NCI-H2029 (cell line): ENCODE measurements at places on chromosomes 3 and 15.

GRCh38 chr15:26660241-26660640 is 112.6 kb downstream of the GABRB3 start:
- peak; percentile 12 for DNase-seq

GRCh38 chr3:15756505-15756904 is 41.3 kb downstream of the ANKRD28 start:
- DNase-seq = no peak

- DNase-seq = no peak
Observed at GRCh38 chr3:14803981-14804834, 14.6 kb upstream of the FGD5 start.

DNA sequence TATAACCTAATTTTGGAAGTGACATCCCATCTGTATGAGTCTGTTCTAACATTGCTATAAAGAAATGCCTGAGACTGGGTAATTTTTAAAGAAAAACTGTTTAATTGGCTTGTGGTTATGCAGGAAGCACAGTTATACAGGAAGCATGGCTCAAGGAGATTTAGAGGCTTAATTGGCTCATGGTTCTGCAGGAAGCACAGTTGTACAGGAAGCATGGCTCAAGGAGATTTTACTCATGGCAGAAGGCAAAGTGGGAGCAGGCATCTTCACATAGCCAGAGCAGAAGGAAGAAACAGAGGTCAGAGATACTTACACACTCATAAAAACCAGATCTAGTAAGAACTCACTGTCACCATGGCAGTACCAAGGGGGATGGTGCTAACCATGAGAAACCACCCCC is 193.1 kb upstream of the ADAMTS9 start:
- no peak for DNase-seq

GRCh38 chr3:65951836-65952505 is 86.7 kb downstream of the MAGI1 start:
- no peak for DNase-seq

GRCh38 chr3:114405202-114405990 is 111.6 kb downstream of the TIGIT start:
- no peak for DNase-seq

DNA sequence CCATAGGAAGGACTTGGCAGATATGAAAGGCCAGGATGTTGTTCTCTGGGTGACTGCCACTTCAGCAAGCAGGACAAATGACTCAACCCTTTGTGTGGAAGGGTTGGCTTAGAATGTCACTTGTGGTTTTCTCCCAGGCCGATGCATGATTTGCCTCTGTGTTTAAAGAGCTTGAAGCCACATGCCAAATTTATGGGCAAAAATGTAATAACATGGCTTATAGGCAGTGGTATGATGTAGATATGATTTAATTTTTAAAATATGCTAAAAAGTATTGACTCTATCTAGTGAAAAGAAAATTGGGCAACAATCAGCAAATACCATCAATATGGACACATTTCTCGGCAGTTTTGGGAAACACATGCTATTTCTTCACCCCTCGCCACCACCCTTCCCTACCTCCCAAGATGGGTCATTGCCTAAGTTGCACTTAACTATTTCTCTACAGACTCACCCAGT is 114.6 kb downstream of the CYP19A1 start:
- DNase-seq = peak; percentile 35

DNA sequence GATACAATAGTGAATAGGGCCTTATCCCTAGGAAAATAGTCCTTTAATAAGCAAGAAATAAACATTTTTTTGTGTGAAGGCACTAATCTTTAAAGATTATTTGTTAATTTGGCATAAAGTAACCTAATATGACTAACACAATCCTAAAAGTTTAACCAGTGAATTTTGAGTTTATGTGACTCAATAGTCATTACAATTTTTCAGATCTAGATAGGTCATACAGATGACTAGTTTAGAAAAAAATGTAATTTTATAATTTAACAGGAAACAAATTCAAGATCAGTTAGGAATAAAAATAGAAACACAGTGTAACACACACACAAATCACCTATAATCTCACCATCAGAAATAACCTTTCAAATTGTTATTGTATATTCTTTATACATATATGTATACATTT is 620.7 kb upstream of the ALCAM start:
- DNase-seq = no peak

DNA sequence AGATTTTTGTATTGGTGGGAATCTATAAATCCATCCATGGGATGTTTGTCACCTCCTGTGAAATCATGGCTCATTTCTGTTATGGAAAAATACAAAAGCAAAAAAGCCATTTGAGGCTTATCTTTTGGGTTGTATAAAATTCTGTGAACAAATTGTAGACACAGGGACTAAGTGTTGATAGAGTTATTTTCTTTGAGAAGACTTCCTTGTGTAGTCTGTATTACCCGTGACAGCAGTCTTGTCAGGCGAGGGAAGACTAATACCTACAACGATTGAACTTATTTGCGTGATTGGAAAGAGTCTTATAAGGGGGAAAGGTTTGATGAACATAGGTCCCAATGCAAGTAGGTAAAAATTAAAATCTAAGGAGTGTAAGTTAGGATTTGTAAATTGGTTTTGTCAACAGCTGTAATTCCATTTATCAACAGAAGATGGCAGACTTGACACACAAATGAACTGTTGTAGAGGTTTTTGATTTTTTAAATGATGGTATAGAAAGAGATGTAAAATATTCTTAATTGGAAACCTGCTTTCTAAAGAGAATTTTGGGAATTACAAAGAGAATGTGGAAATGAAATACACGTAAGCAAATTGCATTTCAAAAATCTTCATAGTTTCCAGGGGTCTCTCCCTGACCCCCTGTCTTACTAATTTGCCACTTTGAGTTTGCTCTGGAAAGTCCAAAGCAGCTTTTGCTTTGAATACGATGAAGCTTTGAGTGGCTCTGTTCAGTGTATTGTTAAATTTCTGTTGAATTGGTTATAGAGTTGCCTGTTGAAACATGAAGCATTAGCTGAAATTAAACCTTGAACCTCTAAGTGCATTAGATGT is 33.2 kb downstream of the SLC25A26 start:
- DNase-seq = no peak

GRCh38 chr3:28250999-28251398 is 9.6 kb downstream of the CMC1 start:
- no peak for DNase-seq

DNA sequence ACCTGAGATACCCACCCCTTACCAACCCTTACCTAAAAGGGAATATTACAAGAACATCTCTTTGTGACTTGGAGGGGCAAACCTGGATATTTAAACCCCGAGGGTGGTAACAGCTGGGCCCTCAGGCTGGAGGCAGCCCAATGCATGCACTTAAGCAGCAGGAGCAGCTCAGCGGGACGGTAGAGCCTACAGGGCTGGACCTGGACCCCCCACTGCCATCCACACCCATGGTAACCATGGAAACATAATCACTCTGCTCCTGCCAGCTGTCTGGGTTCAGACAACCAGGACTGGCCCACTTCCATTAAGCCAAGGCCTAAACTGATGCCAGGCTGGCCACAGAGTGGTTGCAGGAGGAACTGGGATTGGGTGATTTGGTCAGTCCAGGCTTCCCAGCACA is 52.8 kb downstream of the ETFA start:
- DNase-seq = no peak

DNA sequence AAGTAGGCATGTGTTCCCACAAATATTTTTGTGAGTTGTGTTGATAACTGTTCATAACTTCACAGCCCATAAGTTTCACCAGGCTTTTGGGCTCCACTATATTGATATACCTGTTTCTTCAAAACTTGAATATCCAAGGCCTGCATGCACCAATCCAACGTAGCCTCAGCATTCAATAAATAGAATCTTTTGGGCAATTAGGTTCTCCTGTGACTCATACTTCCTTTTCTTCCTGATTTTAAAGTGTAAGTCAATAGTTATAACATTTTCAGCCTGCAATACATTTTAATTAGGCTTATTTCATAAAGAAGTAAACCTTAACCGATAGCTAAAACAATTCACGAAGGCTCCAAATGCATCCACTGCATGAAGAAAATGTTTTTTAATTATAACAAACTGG is 97.8 kb upstream of the SPRED1 start:
- DNase-seq = no peak

GRCh38 chr15:27062951-27063350 is 92.0 kb downstream of the GABRG3 start:
- no peak for DNase-seq

GRCh38 chr3:64638981-64639481 is 48.8 kb downstream of the ADAMTS9 start:
- no peak for DNase-seq

- no peak for DNase-seq
Observed at GRCh38 chr3:147799601-147800000, 390.4 kb downstream of the ZIC1 start.

GRCh38 chr15:74593122-74593521 is 22.5 kb upstream of the CLK3 start:
- no peak for DNase-seq

DNA sequence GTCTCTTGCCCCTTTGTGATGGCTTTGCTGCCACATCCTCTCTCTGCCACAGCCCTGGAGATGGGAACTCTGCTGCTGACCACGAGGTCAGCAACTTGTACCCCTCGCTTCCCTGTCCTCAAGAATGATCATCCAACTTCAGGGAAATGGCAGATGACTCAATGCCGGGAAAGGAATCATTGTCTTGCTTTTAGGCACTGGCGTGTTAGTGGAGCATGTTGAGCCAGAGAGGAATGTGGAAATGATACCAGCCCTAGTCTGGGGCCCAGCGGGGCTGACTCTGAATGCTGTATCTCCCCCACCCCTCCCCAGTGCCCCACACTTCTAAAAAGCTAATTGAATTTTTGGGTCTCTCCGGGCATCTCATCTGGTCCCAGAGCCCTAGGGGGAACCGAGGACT is 184.9 kb upstream of the BHLHE40 start:
- DNase-seq = no peak

DNA sequence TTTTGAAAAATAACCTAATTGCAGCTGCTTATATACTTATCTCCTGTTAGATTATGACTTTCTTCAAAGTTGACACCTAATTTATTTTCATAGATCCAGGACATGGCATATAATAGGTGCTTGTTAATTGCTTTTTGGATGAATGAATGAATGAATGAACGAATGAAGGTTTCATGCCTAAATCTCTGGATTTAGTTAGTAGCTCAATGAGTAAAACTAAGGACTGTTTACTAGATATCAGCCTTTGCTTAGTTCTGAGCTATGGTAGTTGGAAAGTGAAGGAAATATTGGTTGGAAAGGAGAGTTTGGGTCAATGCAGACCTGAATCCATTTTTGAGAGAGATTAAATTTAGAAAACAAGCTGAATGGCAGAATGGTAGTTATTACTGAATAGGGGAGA is 160.4 kb upstream of the SGO1 start:
- no peak for DNase-seq

DNA sequence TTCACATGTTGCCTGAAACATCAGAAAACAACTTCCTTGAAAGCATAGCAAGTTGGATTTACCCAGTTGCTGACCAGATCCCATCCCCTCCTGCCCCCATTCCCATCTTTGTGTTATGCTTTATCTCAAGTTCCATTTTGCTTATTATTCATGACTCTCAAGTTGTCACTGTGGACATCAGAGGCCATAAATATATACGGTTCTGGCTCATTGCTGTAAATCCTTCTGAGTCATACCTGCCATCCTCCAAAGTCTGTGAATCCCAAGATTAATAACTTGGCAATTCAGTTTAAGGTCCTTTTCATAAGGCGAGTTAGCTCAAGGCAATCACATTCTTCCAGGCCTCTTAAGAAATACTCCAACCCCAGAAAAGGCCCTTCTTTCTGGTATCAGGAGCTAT is 126.2 kb upstream of the C2CD4B start:
- DNase-seq = no peak

- peak; percentile 85 for DNase-seq
Observed at GRCh38 chr3:16071206-16071605, 103.3 kb upstream of the GALNT15 start.

DNA sequence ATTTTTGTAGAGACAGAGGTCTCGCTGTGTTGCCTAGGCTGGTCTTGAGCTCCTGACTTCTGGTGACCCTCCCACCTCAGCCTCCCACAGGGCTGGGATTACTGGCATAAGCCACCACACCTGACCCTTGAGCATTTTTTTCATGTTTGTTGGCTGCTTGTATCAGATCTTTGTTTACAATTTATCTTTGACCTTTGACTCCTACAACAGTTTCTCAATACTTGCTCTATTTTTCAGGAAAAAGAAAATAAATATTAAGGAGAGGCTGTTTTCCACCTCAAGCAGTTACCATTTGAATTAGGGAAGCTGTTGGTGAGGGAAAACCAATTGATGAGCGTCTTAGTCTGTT is 44.5 kb downstream of the LIMD1 start:
- DNase-seq = no peak

DNA sequence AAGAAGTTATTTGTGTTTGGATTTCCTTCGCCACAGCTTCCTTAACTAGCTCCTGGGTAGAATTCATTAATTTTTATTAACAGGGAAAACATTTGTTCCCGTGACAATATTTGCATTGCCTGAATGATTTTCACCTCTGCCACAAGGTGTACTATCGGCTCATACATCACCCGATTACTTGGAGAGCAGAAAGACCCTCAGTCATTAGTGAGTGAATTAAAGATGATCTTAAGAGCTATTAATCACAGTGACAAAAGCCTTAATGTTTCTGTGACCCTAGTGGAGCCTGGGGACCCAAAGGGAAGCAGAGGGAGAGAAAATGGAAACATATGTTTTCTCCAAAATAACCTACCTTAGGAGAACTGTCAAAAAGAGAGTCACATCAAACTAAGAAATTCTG is 228.3 kb downstream of the MECOM start:
- DNase-seq = no peak

DNA sequence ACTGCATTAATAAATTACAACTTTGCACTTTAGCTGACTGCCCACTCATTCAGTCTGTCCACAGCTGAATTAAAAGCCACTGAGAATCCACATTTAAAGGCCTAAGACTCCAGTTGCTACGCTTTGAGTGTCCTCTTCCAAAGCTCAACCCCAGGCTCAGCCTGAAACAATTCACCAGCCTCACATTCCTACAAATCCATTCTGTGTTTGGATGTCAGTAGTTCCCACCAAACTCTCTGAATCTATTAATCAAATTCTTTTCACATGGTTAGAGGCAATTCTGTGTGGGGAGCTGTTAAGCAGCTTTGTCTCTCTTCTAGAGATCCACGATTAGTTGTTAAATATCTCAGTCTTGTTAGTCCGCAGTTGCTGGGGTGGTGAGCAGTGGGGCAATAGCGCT is 116.8 kb upstream of the UBE2E2 start:
- DNase-seq = no peak

- peak; percentile 56 for DNase-seq
Observed at GRCh38 chr3:126936853-126937425, 46.0 kb upstream of the PLXNA1 start.

DNA sequence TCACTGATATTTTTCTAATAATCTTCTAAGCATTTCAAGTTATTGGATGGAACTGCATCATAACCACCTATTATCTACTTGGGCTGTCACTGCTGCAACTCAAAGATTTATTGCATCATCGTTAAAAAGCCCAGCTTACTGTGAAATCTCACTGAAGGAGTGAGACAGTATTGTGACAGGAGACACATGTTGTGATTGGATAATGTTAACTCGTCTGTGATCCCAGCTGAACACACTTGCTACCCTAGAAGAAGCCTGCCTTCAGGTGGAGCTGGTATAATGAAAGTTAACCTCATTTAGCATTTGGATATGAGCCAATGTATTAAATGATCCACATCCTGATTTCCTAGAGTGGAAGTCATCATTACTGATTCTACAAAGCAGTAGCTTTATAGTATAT is 138.1 kb downstream of the MAP2K5 start:
- no peak for DNase-seq

- DNase-seq = no peak
Observed at GRCh38 chr3:25782636-25782937, 656 bp downstream of the NGLY1 start.

GRCh38 chr3:72997421-72997961 is 880 bp downstream of the PPP4R2 start:
- no peak for DNase-seq

GRCh38 chr3:105729667-105730066 is 139.1 kb downstream of the CBLB start:
- no peak for DNase-seq
